ENCODE measurements at places on chromosomes 16 and 17.

- no peak for DNase-seq
Measured at GRCh38 chr16:84959784-84960417, 51.4 kb downstream of the ZDHHC7 start.

DNA sequence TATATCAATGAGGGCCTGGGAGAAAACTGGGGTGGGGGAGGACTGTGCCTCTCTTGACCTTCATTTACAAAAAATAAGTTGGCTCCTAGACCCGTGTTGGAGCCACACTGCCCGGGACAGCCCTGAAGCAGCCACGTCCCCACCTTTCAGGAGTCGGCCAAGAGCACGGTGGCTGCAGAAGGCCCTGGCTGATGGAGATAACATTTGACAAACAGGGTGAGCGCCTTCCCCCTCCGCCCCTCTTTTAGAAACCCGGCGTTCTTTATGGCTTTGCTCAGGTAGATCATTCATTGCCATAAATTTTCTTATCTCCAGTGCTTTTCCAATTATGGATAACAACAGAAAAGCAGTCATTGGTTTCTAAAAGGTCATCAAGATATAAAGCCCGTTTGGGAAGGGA, 398.1 kb upstream of the TNRC6C start:
- no peak for DNase-seq

- DNase-seq, result no peak
Measured at GRCh38 chr16:85398050-85398451, 215.1 kb upstream of the GSE1 start.

GRCh38 chr16:1218061-1218929, 6.8 kb downstream of the TPSG1 start:
- no peak for DNase-seq

DNA sequence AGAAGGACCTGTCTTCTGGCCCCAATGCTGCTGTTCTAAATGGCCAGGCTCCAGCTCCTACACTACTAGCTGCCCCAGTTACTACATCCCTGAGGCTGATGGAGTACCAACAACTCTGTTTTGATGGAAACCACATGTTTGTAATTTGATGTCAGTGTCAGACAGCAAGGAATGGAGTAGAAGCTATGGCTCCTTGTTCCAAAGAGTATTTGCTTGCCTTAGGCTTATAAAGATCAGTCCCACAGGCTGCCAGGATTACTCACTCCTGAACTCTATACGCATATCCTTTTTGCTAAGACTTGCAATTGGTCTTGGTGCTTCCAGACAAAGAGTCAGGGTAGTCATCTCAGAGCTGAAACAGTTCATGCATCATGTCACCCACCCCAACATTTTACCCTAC, 139.6 kb downstream of the HS3ST3A1 start:
- no peak for DNase-seq

DNA sequence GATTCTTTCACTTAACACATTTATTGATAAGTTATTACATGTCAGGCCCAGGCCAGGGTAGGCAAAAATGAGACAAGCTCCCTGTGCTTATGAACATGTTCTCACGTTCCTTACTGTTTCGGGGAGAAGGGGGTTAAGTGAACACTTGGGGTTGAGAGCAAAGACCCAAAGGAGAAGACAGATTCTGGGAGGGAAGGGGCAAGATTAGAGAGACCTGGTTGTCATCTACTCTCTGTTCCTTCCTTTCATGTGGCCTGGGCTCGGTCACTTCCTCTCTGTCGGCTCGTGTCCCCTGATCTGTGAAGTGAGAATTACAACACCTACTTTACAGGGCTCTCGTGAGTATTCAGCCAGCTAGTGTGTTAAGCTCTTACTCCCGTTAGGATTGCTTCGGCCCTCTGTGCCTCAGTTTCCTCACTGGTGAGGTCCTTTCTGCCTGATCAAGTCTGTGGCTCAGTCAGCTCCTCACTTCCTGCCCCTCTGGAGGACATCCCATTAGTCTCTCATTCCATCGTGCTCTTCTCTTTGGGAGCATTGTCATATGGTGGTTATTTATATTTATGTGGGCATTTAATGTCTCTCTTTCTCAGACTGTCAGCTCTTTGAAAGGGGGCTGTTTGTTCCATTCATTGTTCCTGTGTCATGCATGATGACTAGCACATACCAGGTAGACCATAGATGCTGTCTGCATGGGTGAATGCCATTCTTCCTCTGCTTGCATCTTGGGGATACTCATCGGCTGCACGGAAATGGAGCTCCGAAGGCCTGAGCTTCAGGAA, 38.9 kb downstream of the PLCG2 start:
- no peak for DNase-seq

GRCh38 chr16:74099530-74099929, 197.1 kb upstream of the PSMD7 start:
- DNase-seq, result no peak

DNA sequence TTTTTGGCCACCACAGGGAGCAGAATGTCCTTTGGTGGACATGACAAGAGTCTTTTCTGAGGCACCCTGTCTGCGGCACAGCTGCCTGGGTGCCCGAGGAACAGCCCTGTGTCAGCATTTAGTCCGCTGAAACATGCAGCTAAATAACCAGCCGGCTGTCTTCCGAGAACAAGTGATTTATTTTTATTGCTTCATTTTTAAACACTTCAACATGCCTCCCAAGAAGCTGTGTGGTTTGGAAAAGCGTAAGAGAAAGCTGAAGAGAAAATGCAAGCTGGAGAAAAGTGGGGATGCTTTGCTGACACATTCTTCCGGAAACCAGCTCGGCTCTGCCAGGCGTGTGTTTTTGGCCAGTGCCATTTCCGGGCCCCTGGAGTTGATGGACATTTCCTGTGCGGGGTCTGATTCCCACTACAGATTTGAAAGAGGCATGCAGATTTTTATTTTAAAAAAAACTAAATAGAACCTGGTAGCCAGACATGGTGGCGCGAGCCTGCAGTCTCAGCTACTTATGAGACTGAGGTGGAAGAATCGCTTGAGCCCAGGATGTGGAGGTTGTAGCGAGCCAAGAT, 94.7 kb downstream of the SEC14L1 start:
- no peak for DNase-seq

DNA sequence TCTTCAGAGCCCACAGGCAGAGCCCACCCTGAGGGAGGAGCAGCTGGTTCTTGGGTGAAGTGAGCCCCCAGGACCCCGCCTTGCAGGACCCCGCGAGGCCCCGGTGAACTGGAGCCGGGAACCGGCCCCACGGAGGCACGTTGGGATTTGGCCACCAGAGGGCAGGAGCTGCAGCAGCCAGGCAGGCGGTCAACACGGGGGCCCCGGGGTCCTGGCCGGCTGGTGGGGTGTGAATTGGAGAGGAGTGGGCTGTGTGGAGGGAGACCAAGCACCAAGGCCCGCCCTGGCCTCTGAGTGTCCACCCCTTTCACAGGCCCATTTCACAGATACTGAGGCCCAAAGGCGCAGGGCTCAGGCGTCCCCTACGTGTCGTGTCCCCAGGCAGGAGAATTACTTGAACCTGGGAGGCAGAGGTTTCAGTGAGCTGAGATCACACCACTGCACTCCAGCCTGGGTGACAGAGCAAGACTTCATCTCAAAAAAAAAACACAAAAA, 2.2 kb downstream of the DPEP1 start:
- no peak for DNase-seq

GRCh38 chr17:10114931-10115535, 83.4 kb downstream of the GAS7 start:
- peak; percentile 41 for DNase-seq

- no peak for DNase-seq
Measured at GRCh38 chr17:41013606-41014005, 4.7 kb upstream of the KRTAP3-1 start.

GRCh38 chr17:72974605-72975232, 117.8 kb downstream of the SLC39A11 start:
- no peak for DNase-seq

DNA sequence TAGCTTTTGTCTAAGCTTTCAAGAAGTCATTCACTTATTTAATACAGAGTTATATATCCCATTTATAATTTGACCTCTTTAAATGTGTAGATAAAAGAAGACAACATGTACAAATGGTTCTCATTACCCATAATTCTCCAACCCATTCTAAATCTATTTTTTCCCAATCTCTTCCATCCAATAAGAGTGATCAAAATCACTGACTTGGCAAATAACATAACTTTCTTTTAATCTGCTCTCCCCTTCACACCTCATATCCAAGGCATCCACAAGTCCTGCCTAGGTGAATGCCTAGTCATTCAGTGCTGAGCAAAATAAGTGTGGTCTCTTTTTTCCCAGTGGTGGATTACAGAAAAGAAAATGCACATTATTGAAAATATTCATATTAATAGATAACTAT, 1231.1 kb downstream of the CDH11 start:
- no peak for DNase-seq

DNA sequence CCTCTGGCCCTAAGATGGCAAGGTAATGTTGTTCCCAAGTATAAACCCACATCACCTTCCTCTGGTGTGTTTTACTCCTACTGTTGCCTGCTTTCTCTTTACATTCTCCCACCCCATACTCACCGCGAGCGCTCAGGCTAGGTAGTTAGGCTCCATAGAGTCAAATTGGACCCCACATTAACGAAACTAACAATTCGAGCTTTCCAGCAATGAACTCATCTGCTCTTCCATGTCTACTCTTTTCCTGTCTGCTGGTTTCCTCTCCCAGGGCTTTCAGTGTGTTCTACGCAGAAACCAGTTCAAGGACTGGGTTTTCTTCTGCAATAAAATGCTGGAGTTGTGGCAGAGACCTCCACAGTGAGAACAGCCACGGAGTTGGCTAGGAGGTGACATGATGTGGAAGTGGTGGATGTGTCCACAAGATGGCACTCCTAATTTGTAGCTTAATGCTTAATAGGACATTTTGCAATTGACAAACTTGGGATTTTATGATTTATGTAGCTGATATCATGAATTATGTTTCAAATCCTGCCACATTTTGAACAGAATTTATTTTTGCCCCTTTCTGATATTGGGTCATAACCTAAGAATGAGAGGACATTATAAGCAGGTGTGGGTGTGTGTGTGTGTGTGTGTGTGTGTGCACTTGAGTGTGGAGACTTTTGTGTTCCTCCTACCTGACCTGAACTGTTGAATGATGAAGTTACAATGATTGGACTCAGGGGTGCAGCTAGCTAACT, 2.2 kb upstream of the UQCRC2 start:
- DNase-seq, result no peak

DNA sequence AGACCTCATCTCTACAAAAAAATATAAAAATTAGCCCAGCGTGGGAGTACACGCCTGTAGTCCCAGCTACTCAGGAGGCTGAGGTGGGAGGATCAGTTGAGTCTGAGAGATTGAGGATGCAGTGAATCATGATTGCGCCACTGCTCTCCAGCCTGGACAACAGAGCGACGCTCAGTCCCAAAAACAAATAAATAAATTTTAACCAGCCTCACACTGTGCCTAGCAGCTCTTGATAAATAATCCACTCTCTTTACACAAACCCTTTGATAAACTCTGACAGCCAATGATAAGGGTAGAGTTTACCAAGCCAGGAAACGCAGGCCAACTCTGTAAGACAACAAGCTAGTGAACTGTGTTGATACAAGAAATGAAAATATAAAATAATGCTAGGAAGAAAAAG, 32.7 kb downstream of the LITAF start:
- no peak for DNase-seq

GRCh38 chr17:50129353-50129727, 620 bp downstream of the SAMD14 start:
- no peak for DNase-seq

GRCh38 chr16:69909760-69910159, 41.4 kb upstream of the CLEC18A start:
- no peak for DNase-seq

- peak; percentile 41 for DNase-seq
Measured at GRCh38 chr17:1515640-1516387, 598 bp downstream of the INPP5K start.

- no peak for DNase-seq
Measured at GRCh38 chr16:57062329-57062728, 30.1 kb upstream of the CPNE2 start.

GRCh38 chr17:47719411-47720152, 13.5 kb upstream of the TBX21 start:
- no peak for DNase-seq

- no peak for DNase-seq
Measured at GRCh38 chr17:61390479-61390791, 9.2 kb upstream of the TBX2 start.

DNA sequence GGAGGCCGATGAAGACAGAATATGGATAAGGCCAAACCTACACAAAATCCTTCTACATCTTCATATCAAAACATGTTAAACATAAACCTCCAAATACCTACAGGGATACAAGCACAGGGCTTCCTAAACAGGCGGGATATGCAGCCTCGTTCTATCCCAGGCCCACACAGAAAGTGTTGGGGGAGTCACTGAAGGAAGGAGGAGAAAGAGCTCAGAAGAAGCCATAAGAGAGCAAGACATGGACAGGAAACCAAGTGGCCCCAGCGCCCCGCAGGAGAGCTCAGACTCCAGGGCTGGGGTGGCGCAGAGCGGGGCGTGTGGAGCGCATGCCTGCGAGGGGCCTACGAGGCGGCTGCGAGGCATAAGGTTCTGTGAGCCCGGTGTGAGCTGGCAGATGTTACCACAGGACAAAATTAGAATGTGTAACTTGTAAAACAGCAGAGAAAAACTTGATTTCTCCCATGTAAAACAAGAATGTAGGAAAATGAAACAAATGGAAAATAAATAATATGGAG, 11.0 kb upstream of the FASN start:
- DNase-seq, result no peak

DNA sequence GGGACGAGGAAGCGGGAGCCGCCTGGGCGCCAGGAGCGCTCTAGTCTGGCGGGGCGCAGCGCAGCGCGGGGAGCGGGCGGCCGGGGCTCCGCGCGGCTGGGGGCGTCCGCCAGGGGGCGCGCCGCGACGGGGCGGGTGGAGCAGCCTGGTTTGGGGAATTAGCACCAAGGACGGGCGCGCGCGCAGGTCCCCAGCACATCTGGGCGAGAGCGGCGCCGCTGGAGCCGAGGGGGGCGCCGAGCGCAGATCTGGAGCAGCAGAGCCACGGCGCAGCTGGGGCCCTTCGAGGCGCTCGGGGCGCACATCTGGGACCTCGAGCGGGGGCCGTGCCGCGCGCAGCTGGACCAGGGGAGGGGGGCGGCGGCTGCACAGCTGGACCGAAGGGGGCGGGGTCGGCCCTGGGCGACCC, at the start of gene NXPH3:
Gene NXPH3 (plus strand): TSS at position 193 of the 409 bp plus-strand sequence. CDS start 349 bp downstream, outside the sequence.
- DNase-seq, result peak; percentile 41
